ENCODE measurements at places on chromosomes 7 and 10.
A peak's percentile ranks its signal among the peaks of the same experiment; 100 is the strongest.

- DNase-seq = no peak
Measured at GRCh38 chr7:156445997-156446761, 194.4 kb upstream of the RNF32 start.

- no peak for DNase-seq
Measured at GRCh38 chr10:124220547-124220946, 127.1 kb upstream of the CHST15 start.

DNA sequence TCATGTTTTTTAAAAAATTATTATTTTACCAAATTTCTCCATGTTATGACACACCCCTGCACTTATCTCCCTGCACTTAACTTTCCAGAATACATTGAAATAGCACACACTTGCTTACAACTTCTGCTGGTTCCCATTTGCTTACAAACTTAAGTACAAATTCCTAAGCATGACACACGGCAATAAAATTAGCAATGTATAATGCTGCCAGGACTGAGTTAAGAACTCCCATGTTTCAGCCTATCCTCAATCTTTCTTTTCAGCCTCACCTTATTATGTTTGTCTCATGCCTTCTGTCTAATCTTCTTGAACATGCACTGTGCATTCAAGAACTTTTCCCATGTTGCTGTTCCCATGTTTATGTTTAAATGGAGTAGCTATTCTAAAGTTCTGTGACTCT, 40.8 kb downstream of the PRPS1L1 start:
- DNase-seq = no peak

DNA sequence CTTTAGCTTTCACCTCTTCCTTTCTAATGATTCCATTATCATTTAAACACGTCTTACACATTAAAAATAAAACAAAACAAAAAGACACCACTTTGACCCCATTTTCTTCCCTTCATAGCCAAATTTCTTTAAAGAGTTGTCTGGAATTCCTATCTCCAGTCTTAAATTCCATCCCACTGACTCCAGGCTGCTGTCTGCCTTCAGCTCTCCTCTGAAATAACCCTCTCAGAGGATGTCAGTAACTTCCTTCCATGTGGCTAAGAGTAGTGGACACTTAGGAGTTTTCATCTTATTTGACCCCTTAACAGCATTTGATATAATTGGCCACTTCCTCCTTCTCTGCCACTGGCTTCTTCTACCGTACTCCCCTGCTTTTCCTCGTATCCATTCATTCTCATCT, 69.6 kb upstream of the MKX start:
- no peak for DNase-seq

- peak; percentile 72 for DNase-seq
Measured at GRCh38 chr10:70578371-70578947, 24.1 kb downstream of the PRF1 start.

DNA sequence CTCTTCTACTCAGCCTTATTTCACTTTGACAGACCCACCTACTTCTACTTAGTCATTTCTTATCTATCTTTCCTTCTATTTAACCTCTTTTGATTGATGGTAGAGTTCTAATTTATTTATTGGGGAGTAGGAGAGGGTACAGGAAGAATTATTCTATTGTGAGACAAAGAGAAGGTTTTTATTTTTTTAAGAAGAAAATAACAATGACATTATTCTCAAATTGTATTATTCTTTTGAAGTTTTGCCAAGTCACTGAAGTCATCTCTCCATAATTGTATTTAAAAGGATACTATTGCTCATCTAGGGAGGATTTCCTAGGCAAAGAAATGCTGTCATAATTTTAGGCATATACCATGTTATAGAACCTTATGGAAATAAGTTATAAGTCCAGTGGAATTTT, 52.7 kb downstream of the ITGB8 start:
- no peak for DNase-seq

DNA sequence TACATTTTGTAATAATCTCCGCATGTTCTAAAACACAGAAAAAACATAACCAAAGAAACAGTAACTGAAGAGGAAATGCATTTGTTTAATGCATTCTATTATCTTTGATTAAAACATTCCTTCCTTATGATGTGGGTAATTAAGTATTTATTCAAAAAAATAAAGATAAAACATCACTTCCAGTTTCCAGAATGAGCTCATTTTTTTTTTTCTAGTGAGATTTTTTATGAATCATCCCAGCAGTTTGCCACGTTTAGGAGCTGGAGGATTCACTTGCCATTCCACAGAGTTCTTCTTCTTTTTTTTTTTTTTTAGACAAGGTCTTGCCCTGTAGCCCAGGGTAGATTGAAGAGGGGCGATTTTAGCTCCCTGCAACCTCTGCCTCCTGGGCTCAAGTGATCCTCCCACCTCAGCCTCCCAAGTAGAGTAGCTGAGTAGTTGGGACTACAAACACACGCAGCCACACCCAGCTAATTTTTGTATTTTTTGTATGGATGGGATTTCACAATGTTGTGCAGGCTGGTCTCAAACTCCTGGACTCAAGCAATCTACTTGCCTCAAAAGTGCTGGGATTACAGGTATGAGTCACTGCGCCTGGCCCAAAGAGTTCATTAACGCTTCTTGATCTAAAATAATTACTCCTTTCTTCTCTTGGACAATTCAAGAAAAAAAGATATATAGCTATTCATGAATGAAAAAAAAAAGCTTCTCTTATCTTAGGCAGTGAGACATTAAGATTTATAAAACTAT, 177.3 kb downstream of the DKK1 start:
- DNase-seq = no peak
